NCI-H2081 treated with DMSO at 0.1 percent for 48 hours (cell line): ENCODE measurements at places on chromosomes 5 and 9.

DNA sequence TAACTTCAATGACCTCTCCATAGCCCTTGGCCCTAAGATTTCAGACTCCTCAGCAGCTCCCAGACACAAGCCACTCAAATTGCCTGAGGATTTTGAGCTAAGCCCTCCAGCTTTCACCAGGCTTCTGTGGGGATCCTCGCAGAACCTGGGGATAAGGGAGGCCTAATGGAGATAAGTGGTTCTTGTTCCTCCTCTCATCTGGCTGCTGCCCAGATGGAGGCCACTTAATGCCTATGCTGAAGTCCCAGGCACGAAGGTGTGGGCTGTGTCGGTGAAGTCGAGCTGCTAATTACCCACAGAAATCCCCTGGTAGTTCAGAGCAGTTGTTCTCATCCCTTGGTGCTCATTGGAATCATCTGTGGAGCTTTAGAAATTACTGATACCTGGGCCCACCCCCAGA, 10.3 kb upstream of the FAT2 start:
- DNase-seq: no peak

DNA sequence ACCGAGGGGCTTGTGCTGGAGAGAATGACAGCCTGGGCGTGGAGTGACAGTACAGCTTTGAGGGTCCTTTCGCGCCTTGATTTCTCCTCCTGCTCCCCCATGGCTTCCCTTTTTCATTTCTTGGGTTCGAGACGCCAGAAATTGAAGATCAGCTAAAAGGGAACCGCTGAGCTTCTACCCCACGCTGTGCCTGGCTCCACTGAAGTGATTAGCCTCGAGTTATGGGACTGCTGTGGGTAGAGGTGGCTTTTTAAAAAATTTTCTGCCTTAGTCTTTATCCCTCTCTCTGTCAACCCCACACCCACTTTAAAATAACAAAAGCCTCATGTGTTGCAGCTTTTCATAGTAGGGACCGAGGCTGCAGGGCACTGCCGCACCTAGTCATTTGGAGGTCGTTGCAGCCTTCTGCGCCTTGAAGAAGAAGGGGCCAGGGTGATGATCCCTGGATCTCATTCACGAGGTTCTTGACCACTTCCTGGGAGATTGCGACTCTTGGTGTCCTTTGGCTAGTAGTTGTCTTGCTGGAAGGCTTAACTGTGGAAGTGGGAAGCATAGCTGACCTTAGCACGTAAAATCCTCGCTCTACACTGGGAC, 603 bp downstream of the PPIP5K2 start:
- no peak for DNase-seq

DNA sequence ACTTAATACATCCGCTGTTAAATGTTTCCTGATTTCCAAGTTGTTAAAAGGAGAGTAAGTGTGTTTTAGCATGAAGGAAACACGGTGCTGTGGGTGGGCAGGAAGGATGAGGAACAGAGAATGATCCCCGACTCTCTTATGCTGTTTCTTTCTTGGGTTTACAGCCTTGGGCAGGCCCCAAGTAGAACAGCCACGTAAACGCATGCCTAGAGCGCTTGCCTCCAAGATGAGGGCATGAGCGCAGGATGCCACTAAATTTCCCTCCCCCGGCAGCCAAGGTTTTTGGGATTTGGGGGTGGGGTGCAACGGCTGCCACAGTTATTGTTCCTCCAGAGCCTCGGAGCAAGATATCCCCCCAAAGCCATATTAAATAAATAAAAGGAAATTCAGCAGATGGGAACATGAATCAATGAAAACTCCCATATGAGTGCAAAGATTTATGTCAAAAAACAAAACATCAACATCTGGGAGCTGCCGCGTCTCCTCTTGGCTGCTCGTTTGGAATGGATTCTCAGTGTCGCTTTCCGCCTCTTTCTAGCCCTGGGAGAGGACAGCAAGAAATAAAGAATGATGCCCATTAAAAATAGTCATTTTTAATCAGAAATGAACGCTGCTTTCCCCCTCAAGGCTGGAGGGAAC, 10.0 kb upstream of the DELE1 start:
- no peak for DNase-seq

- DNase-seq: no peak
Measured at GRCh38 chr5:121758615-121759014, 93.1 kb upstream of the FTMT start.

DNA sequence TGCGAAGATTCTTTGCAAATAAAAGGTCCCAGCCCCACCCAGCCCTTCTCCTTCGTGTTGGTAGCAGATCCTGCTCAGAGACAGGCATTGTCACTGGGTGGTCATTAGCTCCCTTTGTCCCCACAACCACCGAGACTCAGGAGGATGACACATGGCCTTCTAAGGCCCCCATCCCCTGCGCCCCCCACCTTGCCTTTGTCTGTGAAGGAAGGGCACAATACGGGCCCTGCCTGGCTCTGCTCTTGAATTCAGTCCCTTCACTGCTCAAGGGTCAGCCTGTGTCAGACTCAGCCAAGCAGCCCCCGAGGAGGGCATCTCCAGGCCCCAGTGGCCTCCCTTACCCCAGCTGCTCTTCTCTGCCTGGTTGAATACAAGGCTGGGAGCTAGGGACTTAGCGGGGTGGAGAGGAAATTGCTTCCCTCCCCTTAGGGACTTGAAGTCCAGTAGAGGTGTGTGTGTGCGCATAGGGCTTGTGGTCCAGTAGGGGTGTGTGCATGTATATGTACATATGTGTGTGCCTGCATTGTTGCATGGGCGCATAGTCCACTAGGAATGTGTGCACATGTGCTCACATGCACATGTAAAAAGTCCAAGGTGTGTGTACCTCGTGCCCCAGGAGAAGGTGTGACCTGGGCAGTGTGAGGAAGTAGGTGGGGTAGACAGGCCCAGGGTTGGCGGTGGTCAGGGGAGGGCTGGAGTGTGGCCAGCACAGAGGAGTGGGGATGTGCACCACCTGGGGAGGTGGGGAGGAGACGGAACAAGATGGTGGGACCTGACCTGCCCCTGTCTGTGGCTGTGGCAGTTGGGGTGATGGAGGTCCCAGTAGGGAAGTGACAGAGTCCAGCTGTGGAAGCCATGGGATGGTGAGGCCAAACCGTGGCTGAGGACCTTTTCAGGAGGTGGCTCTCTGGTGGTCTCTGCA, 59.1 kb downstream of the PHF2 start:
- no peak for DNase-seq

GRCh38 chr9:76650692-76651091, 113.5 kb upstream of the PCA3 start:
- DNase-seq: no peak

- DNase-seq: no peak
Measured at GRCh38 chr5:38583500-38583899, 27.1 kb upstream of the LIFR start.
